Lung (tissue), 17 donors: ENCODE measurements at places on chromosomes 11 and 22. TPM values are rescaled to one million over a fixed set of nuclear protein-coding genes. Genes with fewer than 3 reads are reported as not detected.

The TTC36 gene
- total RNA-seq: 0.95 TPM

The ADAMTS8 gene
- total RNA-seq: 11.3 TPM

The HTR3B gene
- total RNA-seq: not detected

The ALG12 gene
- 33.9 TPM for total RNA-seq

The FIBIN gene
- total RNA-seq: 12.9 TPM

The NFRKB gene
- 31.9 TPM for total RNA-seq

The CLCF1 gene
- total RNA-seq: 3.5 TPM

The SLC22A9 gene
- not detected for total RNA-seq

The PATE2 gene
- total RNA-seq: not detected
